ENCODE measurements at places on chromosomes 1 and 21. TPM values are rescaled to one million over a fixed set of nuclear protein-coding genes. Genes with fewer than 3 reads are reported as not detected.

The SH2D1B gene
- not detected for total RNA-seq

The ZNF683 gene
- total RNA-seq: not detected

The CRYAA gene
- not detected for total RNA-seq

The RAP1GAP gene
- total RNA-seq: 4.0 TPM

The FGR gene
- total RNA-seq: 5.7 TPM

The MTHFR gene
- total RNA-seq: 38.5 TPM

The BACH1 gene
- total RNA-seq: 31.2 TPM

The BSND gene
- not detected for total RNA-seq

- H3K36me3 ChIP-seq: no peaks in the 10 kb centered on the region
- no peak for DNase-seq
- no peak overlapping the region for H3K4me3 ChIP-seq
Observed at GRCh38 chr1:206924592-206925105, 2.9 kb upstream of the FCMR start.

DNA sequence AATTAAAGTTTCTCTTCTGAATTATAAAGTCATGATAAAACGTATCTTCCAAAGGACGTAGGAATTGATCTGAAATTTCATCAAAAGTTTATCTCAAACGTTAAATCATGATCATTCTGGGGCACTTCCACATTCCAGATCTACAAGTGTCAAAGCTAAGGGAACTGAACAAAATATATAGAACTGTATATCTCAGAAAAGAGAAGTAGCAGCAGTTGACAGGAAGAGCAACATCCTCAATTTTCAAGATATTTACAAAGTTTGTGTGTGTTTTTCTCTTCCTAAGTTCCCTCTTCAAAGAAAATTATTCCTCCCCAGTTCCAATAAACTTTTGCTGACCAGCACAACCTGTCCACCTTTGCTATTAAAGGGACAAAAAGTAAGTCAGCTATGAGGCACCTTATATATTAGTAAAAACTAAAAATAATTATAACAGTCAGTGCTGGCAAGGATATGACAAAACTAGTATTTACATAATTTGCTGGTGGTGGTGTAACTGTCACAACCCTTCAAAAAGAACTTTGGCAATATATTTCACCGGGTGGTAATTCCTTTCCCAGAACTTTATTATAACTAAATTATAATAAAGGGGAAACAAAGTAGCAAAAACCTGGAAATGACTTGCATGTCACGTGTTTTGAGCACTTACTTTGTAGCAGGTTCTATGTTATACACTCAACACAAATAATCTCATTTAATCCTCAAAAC is 38.5 kb upstream of the EYA3 start:
- H3K4me1 ChIP-seq: no peaks in the 10 kb centered on the region
- H3K4me3 ChIP-seq: no peak overlapping the region
- no peaks in the 10 kb centered on the region for H3K27me3 ChIP-seq
- H3K36me3 ChIP-seq: no peaks in the 10 kb centered on the region

DNA sequence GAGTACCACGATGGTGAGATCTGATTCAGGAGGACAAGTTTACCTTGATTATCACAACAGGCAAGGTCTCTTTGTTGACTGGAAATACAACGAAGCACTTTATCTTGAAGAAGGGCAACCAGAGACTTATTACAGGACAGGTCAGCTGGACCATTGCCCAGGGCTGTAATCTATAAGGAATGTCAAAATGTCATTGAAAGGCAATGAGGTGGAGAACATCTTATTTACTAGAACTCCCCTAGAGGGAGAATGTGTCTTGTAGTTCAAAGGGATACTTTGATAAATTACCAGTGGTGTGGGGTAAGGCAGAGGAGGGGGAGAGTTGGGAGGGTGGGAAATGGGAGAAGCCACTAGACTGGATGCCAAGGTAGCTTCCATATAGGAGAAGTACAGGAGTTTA is 212.3 kb downstream of the NCAM2 start:
- no peaks in the 10 kb centered on the region for H3K4me1 ChIP-seq
- H3K36me3 ChIP-seq: no peaks in the 10 kb centered on the region
- no peak for DNase-seq
- no peak overlapping the region for H3K4me3 ChIP-seq
- H3K27ac ChIP-seq: no peak overlapping the region

- H3K27me3 ChIP-seq: peaks cover 8% of the 10 kb centered on the region
- no peak overlapping the region for H3K4me3 ChIP-seq
- no peaks in the 10 kb centered on the region for H3K36me3 ChIP-seq
- no peaks in the 10 kb centered on the region for H3K4me1 ChIP-seq
Observed at GRCh38 chr1:241362350-241362749, 5.3 kb upstream of the RGS7 start.

DNA sequence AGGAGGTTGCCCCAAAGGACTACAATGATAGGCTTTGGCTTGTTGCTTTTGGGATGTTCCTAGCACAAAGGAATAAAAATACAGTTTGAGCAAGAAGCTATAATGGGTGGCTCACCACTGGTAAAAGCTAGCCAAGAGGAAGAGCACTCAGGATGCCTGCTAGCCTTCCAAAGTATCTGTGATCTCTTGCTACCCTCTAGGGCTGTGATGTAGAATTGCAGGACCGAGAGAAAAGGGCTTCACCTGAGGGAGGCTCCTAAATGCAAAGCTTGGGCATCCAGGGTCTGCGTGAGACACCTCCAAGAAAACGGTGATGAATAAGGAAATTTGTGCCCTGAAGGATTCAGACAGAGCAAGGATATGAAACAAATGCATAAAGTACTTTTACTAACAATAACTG is 17.7 kb downstream of the IVL start:
- H3K27me3 ChIP-seq: no peaks in the 10 kb centered on the region
- DNase-seq: no peak
- no peaks in the 10 kb centered on the region for H3K4me1 ChIP-seq
- H3K36me3 ChIP-seq: no peaks in the 10 kb centered on the region

DNA sequence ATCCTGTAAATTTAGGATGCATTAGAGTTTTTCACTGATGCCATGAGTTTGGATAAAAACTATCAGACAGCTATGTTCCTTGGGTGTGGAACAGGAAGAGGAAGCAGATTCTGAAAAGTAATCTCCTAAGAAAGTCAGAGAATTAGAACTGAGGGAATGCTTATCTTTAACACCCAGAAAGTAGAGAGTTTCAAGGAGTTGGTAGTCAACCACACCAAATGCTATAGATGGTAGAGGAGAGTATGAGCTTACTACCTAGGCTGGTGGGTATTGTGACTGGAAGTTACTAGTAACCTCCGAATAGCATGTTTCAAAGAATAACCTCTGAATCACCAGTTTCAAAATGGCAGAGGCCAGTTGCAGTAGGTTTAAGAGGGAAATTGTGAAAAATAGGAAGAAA is 288.0 kb downstream of the HMCN1 start:
- no peaks in the 10 kb centered on the region for H3K4me1 ChIP-seq
- H3K36me3 ChIP-seq: peaks cover 5% of the 10 kb centered on the region
- no peak overlapping the region for H3K27ac ChIP-seq
- DNase-seq: no peak
- no peaks in the 10 kb centered on the region for H3K27me3 ChIP-seq

GRCh38 chr1:154430903-154431302 is 25.8 kb downstream of the IL6R start:
- peak overlapping the region; percentile 82 for H3K27ac ChIP-seq
- DNase-seq: no peak
- H3K36me3 ChIP-seq: peaks cover 11% of the 10 kb centered on the region
- no peaks in the 10 kb centered on the region for H3K27me3 ChIP-seq
- no peak overlapping the region for H3K4me3 ChIP-seq

- no peaks in the 10 kb centered on the region for H3K36me3 ChIP-seq
- no peak overlapping the region for H3K27ac ChIP-seq
- no peaks in the 10 kb centered on the region for H3K4me1 ChIP-seq
- H3K4me3 ChIP-seq: no peak overlapping the region
- no peaks in the 10 kb centered on the region for H3K27me3 ChIP-seq
- no peak for DNase-seq
Observed at GRCh38 chr1:13617773-13618172, 34.1 kb downstream of the PDPN start.

- no peaks in the 10 kb centered on the region for H3K27me3 ChIP-seq
- H3K27ac ChIP-seq: no peak overlapping the region
- DNase-seq: no peak
- H3K4me1 ChIP-seq: no peaks in the 10 kb centered on the region
Observed at GRCh38 chr1:107175102-107175909, 34.5 kb downstream of the NTNG1 start.

DNA sequence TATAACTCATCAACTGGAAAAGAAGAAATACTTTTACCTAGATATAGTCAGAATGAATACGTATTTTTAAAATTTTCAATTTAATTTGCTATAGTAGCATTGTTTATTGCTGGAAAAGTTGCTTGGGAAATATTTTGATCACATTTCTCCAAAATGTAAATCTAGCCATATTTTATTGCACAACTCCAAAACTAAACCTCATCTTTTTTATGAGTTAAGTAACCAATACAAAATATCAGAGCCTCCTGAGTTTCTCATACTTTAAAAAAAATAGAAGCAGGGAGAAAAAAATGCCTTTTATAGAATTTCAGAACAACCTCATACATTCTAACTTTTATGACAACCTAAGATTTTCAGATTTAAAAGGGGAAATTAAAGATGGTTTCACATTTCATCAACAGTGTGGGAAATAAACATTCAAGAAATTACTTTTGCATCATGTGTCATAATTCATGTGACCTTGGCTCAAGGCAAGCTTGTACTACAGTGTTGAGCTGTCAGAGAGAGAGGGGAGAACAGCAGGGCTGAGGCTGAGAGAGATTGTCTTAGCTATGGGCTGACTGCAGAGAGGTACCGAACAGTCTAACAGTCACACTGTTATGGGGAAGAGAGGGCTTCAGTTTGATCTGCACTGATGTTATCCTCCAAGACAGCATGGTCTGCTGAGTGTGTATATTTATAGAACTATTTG is 519.0 kb downstream of the LTN1 start:
- H3K27me3 ChIP-seq: no peaks in the 10 kb centered on the region
- no peak overlapping the region for H3K4me3 ChIP-seq
- no peaks in the 10 kb centered on the region for H3K4me1 ChIP-seq
- no peaks in the 10 kb centered on the region for H3K36me3 ChIP-seq
- no peak overlapping the region for H3K27ac ChIP-seq

Data from right atrium auricular region (tissue), 2 donors.